ENCODE measurements at places on chromosomes 5 and 9.

DNA sequence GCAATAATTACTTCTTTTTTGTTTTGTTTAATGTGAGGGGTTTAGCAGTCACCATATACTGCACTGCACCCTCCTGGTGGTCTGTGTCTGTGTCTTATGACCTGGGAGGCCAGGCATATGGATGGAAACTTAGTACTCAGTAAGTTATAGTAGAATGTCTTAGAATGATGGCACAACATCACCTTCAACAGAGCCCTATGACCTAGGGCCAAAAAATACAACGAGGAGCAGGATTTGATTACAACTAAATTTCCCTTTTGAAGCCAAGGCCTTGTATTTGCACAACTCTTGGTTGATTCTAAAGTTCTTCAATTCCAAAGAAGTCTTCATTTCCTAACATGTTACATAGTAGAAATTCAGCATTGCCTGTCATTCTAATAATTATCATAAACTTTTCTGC is 422.1 kb upstream of the PIK3R1 start:
- DNase-seq: no peak

DNA sequence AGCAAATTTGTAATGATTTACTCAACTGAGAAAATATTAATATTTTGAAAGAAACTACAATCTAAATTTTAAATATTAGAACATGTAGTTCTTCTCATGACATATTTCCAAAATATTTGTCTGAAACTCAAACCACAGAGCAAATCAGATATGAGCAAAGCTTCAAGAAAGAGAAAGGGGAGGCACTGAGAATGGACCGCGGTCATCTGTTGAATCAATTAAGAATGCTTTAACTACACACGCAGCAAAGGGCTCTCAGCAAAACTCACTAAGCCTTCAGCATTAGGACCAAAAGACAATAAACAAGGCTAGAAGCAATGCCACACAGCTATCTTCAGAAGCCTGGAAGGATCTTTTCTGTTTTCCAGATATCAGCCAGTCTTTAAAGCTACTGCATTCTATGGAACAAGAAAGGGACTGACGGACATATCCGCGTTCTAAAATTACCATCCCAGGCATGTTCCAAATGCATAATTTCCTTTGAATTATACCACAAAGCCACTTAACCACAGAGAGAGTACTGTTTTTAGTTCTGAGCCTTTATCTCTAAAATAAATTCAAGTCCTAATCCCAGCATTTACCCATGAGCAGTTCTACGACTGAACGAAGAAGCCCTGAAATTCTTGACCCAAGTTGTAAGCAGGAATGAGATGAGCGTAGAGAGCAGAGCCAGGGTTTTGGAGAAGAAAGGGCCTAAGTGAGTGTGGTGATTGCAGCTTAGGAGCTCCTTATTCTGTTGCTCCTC is 513.5 kb downstream of the AGTPBP1 start:
- DNase-seq: no peak

- DNase-seq: peak; percentile 96
Observed at GRCh38 chr9:3525836-3526164, at the start of gene RFX3. Gene RFX3 (minus strand): TSS chr9:3526001. CDS start chr9:3395588, 130,413 bp downstream.

- no peak for DNase-seq
Observed at GRCh38 chr5:66994790-66995189, 201.8 kb downstream of the CD180 start.

DNA sequence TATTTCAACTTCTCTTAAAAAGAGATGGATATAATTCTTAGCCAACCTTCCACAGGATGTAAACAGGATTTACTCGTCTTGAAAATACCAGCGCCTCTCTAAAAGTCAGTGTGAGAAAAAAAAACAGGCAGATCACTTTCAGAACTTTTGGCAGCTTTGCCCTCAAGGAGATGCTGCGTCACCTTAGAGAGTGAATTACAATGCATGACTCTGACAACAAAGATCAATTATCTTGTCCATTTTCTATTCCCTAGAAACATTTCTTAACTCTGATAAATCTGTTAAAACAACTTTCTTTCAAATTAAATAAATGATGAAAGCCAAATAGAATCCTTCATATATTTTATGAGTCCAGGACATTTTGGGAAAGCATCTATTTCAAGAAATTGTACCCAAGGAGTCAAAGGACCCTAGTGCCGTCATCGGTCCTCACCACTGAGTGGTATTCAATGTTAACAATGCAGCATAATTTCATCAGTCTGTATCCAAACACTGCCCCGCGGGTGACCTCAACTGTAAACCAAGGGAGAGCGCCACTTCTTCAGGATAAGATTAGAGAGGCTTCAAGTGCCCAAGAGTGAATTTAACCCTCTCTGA is 536.0 kb downstream of the PDE4D start:
- peak; percentile 48 for DNase-seq

GRCh38 chr5:67222243-67223025 is 25.8 kb upstream of the CD180 start:
- no peak for DNase-seq

GRCh38 chr9:5902377-5902776 is 11.7 kb downstream of the MLANA start:
- no peak for DNase-seq

DNA sequence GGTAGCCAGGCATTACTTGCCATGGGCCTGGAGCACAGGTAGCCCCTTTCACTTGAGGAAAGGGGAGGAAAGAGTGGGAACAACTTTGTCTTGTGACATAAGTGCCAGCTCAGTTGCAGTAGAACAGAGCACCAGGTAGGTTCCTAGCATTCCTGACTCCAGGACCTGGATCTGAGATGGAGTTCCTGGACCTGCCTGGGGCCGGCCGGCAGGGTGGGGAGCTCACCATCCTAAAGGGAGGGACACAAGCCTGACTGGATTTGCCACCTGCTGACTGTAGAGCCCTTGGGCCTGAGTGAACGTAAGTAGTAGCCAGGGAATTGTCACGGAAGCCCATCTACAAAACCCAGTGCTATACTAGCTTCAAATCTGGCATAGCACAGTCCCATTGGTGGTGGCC is 653.3 kb upstream of the CDH6 start:
- DNase-seq: no peak
